ENCODE measurements at places on chromosomes 13 and 19.

- no peak for DNase-seq
Measured at GRCh38 chr13:59422646-59423045, 741.1 kb downstream of the DIAPH3 start.

GRCh38 chr13:99018418-99019180, 40.7 kb upstream of the DOCK9 start:
- DNase-seq: no peak

- DNase-seq: no peak
Measured at GRCh38 chr19:34288381-34288780, 34.0 kb downstream of the GARRE1 start.

- DNase-seq: no peak
Measured at GRCh38 chr19:1556390-1557070, 11.6 kb downstream of the MEX3D start.

DNA sequence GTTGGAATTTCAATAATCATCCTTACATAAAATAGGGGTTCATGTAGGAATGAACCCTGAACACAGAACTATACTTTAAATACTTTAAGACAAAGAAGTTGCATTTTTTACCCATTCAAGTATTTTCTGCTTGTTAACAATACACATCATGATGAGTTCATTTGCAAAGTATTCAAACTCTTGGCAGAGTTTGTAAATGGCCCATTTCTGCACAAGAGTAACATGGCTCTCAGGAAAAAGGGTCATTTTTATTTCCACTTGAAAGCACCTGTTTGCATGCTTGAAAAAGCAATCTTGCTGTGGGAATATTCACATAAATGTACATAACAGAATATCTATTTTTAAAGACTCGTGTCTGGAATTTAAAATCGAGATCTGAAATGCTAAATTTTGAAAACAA, 18.1 kb downstream of the ESD start:
- DNase-seq: no peak

DNA sequence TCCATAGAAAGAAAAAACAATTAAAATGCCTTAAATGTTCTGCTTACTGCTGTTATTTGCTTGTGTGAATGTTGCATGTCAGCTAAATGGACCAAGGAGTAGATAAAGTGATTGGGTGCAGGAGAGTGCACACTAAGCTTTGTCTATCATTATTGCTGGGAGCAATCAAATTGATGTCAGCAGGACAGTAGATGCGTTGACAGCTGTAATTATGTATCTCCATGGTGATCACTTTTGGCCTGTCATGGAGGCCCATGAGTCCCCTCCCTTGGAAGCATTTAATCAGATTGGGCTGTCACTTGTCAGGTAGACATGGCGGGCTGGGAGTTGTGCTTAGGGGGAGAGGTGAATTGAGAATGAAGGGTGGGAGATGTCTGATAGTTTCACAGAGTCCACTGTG, 215.3 kb downstream of the PCCA start:
- no peak for DNase-seq

DNA sequence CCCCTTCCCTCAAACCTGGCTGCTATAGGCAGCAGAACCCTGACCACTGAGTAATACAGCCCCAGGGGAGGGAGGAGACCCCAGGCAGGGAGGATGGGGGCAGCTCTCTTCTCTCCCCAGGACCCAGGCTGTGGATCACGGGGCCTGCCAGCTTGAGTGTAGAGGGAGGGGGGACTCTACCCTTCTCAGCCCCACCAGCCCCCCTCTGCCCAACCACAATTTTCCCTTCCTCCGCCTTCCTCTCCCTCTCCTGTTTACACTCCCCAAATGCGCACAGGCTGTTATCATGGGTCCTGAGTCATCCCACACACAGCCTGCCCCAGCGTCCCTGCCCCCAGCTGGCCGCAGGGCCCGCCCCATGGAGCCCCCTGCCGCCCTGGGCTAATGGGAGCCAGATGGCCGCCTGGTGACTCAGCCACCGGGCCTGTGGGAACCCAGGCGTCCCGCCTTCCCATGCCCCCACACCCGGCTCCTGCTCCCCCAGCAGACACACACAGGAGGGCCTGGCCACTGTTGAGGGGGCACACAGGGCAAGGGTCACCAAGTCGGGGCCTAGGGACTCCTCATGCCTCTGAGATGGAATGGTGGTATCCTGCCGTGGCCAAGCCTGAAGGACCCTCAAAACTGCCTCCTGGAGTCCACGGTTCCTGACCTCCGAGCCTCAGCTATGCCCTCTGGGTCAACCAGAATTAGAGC, 13.6 kb downstream of the CCDC97 start:
- DNase-seq: peak; percentile 96

DNA sequence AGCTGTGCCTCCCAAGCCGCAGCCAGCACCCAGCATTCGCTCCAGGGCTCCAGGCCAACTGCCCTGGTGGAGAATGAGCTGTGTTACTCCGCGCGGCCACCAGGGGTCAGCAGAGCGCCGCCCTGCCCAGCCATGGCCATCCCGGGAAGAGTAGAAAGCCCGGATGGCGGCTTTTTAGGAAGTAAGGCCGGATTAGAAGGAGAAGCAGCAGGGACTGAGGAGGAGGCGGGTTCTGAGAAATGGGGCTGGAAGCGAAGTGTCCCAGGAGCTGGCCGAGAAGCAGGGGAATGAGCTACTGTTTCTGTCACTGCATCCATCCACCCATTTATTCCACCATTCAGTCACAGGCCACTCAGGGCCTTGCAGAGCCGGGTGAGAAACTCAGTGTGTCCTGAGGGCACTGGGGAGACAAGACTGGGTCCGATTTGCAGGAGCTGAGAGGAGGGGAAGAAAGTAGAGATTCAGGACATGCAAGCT, 6.6 kb upstream of the NPAS1 start:
- peak; percentile 81 for DNase-seq

- DNase-seq: no peak
Measured at GRCh38 chr19:19064098-19064722, 416 bp downstream of the SLC25A42 start.

- DNase-seq: no peak
Measured at GRCh38 chr13:84776593-84776992, 894.3 kb upstream of the SLITRK1 start.

GRCh38 chr13:35841060-35841521, 290.1 kb downstream of the DCLK1 start:
- no peak for DNase-seq

DNA sequence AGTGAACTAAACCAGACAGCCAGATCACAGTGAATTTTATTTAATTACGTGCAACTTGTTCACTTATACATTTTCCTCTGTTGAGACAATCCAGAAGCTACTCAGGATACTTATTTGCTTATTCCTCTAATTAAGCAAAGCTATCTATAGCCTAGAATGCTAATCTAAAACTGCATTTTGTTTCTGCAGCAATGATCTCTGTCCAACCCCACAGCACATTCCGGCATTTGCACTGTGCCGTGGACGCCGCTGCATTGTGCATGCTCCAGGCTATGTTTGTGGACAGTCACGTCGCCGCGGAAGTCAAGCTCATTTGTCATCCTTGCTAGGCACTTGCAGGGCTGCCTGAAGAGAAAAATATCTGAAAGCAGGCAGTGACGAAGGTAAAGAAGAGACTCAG, 406.9 kb downstream of the RFC3 start:
- DNase-seq: no peak

- no peak for DNase-seq
Measured at GRCh38 chr19:40941481-40942219, 49.4 kb upstream of the CYP2B6 start.

- DNase-seq: no peak
Measured at GRCh38 chr13:113471844-113472243, 18.6 kb upstream of the ADPRHL1 start.

DNA sequence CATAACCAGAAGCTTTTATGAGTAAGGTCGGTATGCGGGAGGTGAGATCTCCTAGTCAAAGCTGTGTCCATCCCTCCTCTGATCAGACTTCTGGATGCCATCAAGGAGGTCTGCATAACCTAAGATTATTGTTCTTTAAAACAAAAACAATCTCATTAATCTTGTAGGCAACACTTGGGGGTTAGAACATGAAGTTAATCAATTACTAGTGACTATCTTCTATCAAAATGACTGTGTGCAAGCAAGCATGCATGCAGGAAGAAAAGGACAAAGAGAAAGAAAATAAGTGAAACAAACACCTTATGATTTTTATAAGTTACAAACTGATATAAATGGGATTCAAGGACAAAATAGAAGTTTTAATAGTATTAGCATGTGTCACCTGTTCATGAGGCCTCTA, 2435.9 kb upstream of the PCDH20 start:
- DNase-seq: no peak

DNA sequence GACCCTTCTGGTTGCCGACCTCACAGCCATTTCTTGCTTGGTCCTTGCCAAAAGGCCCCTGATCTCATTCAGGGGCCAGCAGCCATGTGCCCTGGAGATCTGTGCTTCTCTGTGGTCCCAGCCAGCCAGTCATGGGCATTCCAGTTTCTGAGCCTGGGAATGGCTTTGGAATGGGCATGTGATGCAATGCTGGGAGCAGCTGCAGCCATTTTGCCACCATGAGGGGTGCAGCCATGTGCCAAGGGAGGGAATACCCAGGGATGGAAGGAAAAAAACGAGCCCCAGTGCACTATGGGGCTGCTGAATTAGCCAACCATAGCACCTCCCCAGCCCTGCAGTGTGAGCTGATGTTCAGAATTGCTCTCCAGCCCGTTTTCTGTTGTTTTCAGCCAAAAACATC, 26.3 kb downstream of the F2RL3 start:
- no peak for DNase-seq

- no peak for DNase-seq
Measured at GRCh38 chr19:41299755-41300089, 10.2 kb upstream of the CCDC97 start.

- no peak for DNase-seq
Measured at GRCh38 chr19:6694147-6694815, 24.3 kb upstream of the TNFSF14 start.

- DNase-seq: peak; percentile 54
Measured at GRCh38 chr19:3607303-3608078, 816 bp upstream of the TBXA2R start.

GRCh38 chr19:16070366-16070990, 5.8 kb upstream of the TPM4 start:
- DNase-seq: peak; percentile 91

- no peak for DNase-seq
Measured at GRCh38 chr13:38543561-38543960, 143.3 kb upstream of the FREM2 start.

DNA sequence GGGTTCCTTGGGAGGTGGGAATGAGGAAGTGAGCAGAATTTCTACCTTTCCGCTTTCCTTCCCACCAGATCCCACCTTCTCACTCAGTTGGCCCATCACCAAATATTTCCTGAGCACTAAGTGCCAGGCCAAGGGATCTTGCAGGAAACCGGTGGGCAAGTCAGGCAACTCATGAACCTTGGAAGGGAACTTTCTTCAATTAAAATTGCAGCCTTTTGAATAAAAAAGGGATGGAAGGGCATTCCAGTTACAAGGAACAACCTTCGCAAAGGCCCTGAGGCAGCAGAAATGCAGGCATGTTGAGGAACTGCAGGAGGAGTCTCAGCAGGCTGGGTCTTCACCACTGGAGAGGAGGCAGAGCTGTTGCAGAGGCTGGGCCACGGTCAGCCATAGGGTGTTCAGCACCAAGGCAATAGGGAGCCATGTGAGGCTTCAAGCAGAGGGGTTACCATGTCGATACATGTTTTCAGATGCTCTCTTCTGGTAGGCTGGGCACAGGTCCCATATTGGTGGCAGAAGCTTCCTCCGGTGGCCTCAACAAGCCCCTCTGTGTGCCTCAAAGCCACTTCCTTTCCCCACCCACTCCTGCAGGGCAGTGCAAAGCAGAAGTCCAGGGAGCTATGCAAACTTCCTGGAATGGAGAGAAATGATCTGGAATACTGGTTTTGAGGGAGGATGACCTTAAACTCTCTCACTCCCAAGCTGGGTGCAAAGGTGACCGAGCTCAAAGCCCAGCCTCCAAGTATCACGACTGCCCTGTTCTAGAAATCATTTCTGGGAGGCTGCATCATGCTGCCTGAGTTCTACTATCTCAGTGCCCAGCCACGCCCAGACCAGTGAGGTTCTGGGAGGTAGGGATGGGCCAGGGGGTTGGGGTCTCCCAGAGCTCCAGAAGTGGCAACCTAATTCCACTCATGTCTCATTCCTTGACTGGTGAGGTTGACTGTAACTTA, at the start of gene FUT6:
FUT6 (minus strand) TSS at position 638 of the 953 bp plus-strand sequence. CDS start 7,135 bp downstream, outside the sequence.
- no peak for DNase-seq

Measured in MG63 (cell line).